ENCODE measurements at places on chromosomes 6 and 20.

DNA sequence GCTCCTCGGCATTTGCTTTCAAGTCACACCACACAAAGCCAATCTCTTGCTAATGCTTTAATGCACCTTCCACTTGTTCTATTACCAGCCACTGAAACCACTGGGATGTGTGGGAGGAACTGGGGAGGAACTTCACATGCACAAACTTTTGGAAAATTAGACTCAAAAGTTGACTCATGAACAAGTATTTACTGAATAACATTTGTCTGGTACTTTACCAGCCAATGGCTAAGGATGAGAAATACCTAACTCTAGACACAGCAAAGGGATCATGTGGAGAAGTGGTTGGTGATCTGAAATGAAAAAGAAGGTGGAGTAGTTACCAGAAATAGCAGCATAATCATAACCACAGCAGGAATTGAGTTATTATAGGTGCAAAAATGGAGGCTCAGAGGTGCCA, 554.0 kb upstream of the NOX3 start:
- DNase-seq, result no peak

GRCh38 chr6:3592371-3592941, 135.6 kb upstream of the SLC22A23 start:
- no peak for DNase-seq

DNA sequence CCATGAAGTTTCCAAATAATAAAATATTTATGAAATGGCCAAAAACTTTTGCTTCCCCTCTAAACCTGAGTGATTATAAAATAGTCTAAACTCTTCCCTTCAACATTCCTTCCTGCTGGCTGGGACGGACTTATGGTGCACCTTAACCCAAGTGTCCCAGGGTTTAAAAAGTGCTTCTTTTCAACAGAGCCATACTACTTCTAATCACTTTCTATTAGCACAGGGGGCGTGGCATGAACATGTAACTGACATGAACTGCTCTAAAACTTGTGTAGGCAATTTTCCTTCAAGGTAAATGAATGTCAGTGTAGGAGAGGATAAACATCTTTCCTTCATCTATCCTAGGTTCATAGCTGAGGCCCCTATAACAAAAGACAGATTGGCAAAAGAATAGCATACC, 163.6 kb upstream of the RIMS1 start:
- no peak for DNase-seq

DNA sequence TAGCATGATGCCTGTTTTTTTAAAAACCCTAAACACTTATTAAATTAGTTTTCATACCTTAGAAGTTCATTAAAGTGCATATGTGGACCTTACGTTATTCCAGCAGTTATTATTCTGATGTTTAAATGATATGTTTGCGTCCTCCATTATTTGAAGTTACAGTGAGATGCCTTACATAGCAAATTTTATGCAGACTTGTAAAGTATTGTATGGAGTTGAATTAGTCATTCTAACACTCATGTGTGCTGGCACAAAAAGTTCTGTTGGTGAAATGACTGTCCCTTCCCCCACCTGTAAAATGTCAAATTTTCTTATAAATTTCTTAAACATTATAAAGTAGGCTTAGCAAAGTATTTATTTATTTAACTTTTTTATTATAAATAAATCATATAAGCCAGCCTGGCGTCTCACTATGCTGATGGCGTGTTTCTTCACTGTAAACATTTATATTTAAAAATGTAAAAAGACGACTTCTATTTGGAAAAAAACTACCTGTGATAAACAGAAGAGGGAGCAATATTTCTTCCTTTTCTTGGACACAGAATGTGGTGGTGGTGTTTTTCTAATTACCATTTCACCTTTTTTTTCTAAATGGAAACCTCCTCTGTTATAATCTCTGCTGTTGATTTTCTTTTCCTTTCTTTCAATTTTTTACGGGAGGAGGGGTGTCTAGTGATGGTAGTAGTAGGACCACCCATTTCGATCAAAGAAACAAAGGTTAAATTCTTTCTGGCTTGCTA, 155.4 kb downstream of the RFPL4B start:
- DNase-seq, result no peak

- no peak for DNase-seq
Measured at GRCh38 chr6:71080133-71080532, 123.3 kb upstream of the B3GAT2 start.

GRCh38 chr20:17646209-17646960, 35.7 kb downstream of the RRBP1 start:
- DNase-seq, result no peak

DNA sequence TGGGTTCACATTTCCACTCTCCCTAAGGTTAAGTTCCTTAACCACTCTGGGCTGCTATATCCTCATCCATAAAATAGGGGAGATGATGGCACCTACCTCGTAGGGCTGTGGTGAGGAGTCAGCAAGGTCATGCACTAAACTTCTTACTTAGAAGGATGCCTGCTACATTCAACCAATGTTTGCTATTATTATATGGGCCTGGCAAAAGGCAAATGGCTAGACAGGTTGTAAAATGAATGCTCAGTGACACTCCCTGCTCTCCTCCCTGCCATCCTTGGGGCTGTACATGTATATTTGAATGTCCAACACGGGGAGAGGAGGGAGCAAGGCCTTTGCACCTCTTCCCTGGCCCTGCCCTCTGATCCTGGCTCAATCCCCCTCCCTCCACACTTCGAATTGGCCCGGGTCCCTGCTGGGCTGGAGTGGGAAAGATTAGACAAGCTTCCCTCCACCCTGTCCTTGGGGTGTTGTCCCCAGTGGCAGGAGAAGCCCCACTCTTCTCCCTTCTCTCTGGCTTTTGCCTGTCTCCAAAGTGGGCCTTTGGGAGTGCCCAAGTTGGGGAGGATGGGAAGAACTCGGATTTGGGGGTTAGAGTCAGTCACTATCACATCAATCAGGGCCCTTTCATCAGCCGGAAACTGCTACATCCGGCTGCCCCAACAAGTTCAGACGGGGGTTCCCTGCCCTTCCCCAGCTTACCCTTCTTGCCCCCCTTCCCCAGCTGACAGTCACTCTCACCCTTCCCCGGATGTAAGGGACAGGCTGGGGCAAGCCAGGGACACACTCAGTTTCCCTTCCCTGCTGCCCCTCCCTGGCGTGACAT, 36.3 kb upstream of the VEGFA start:
- DNase-seq, result no peak

DNA sequence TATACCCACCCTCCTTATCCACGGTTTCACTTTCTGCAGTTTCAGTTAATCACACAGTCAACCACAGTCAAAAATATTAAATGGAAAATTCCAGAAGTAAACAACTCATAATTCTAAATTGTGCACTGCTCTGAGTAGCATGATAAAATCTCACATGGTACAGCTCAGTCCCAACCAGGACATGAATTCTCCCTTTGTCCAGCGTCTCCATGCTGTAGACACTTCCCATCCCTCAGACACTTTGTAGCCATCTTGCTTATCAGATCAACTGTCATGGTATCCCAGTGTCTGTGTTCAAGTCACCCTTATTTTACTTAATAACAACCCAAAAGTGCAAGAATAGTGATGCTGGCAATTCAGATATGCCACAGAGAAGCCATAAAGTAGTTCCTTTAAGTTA, 94.7 kb downstream of the PDE10A start:
- no peak for DNase-seq

GRCh38 chr20:33927724-33928123, 66.0 kb upstream of the RALY start:
- no peak for DNase-seq

DNA sequence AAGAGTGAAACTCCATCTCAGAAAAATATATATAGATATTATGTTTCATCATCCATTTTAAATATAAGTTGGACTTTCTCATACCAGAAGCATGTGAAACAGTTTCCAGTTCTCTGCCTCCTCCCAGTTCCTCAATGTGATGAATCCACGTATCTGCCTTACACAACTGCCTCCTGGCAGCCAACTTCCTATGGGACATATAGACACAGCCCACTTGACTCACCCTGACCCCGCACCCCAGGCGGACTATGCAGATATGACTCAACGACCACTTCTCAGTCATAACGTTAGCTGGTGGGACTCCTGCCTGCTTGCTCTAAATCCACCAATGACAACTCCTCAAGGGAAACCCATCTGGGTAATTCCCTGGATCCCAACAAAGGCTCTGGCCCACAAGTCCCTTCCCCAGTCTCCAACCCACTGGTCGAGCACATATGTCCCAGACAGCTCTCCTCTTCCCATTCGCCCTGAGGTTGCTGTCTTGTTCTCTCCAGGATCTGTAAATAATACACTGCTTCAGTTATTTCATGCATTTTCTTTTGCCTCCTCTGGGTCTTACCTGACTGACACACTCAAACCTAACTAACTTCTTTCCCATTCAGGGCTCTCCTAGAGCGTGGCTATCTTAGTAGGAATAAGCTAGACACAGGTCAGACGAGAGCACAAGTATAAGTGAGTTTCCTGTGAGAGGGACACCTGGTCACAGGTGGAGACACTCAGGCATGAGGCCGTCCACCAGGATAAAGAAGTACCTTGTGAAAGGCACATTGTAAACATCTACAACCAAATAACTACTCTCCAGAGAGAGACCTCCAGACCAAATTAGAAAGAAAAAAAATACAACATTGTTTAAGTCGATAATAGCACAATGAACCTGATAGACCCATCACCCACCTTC, 548.5 kb downstream of the CD83 start:
- no peak for DNase-seq

- DNase-seq, result no peak
Measured at GRCh38 chr6:154134471-154135147, 95.6 kb downstream of the OPRM1 start.

DNA sequence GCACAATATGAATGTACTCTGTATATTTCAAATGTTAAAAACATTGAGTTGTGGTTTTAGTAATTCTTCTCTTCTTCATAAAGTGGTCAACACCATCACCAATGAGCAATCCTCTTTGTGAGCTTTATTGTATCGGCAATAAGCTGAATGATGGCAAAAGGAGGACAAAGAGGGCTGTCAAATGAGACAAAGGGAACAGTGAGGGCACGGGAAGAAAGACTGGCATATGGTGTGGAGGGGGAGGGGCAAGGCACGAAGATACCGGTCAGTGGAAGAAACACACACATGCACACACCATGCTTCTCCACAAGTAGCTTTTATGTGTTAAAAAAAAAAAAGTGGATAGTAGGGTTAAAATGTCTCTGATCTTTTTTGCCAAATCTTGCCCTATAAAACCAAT, 506.8 kb upstream of the CITED2 start:
- no peak for DNase-seq

DNA sequence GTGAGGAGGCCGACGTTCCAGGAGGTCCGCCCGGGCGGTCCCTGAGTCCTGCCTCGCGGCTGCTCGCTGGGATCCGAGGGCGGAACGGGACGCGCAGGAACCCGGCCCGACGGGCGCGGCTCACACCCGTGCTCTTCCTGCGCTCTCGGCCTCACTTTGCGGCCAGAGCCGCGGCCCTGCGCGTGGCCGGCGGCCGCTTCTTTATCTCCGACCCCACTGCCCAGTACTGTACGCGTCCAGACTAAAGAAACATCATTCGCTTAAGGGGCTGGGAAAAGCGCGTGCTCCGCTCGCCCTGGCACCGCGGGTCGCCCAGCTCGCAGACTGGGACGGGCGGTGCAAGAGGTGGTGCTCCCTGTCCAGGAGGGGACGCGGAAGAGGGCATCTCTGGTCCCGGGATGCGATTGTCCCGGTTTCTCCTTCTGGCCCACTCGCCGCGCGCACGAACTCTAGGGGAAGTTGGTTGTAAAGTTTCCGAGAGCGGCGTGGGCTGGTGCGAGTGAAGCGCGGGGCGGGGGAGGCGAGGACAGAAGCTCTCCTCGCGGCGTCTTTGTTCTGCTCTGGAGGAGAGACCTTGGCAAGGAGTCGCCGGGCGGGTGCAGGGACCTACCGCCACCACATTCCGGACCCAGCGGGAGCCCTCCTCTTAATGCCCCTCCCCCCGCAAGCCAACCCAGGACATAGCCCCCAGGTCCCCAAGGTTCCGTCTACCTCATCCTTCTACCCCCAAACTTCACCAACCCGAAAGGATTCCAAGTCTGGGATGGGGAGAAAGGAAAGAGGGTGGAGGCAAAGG, 71.0 kb downstream of the SOX4 start:
- DNase-seq, result no peak

GRCh38 chr6:130893277-130893676, 66.1 kb downstream of the SMLR1 start:
- DNase-seq, result no peak

DNA sequence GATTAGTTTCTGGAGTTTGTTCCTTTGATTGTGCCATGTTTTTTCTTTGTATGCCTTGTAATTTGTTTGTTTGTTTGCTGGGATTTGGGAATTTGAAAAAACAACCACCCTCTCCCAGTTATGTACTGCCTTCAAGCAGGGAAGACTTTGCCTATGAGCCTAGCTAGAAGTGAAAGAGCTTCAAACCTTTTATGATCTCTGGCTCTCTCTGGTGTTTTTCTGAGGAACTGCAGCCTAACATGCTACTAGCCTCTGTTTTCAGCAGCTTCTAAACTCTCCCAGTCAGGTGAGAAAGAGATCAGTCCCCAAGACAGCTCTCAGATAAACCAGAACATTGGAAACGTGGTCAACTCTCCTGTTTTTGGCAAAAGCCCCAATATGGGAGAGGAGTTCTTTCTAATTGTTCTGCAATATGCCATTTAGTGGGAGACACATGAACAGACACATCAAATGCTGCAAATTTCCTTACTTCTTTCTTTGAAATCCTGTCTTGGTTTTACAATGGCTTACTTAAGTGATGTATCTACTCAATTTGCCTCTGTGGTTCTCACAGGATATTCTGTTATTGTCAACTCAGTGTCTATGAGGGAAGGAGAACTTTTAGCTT, 58.9 kb upstream of the SERINC1 start:
- DNase-seq, result peak; percentile 5

DNA sequence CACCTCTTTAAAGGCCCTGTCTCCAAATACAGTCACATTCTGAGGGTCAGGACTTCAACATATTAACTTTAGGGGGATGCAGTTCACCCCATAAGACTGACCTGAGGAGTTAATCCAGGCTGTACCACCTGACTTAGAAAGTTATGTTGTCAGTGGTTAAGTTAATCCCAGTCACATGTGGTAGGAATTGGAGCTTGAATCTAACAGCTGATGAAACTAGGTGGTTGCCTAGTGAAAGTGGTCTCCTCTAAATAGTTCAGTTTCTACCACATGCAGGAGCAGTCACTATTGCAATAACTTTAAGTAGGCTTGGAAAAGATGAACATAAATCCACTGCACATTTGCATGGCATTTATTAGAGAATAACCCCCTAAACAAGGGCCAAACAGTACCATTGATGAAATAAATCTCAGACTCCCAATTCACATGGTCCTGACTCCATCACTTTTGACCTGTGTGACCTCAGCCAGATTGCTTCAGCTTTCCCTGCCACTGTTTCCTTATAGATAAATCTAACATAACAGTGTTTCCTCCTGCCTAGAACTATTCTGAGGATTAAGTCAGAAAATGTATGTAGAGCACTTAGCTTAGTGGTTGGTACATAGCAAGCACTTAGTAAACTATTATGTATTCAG, 20.1 kb downstream of the SAMD5 start:
- no peak for DNase-seq

- DNase-seq, result no peak
Measured at GRCh38 chr20:9225879-9226278, 157.0 kb downstream of the PLCB4 start.

DNA sequence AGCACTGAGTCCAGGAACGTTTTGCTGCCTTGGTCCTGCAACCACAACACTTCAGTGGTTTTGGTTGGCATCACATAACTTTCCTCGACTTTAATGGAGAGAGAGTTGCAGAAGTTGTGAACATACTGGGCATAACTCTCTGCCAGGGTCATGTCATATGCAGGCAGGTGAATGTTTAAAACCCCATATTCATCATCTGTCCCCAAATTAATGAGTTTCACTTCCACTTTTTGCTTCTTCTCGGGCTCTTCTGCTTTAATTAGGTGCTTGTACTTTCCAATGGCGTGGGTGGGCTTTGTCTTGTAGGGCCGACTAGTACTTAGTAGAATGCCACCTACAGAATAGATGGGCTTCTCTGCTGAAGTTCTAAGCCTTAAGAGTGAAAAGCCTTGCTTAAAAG, 45.2 kb upstream of the TFAP2A start:
- DNase-seq, result peak; percentile 32

Measured in GM12892 (cell line).